Neural progenitor cell (in vitro differentiated cells): ENCODE measurements at places on chromosomes 13 and 19.
A peak's percentile ranks its signal among the peaks of the same experiment; 100 is the strongest.

DNA sequence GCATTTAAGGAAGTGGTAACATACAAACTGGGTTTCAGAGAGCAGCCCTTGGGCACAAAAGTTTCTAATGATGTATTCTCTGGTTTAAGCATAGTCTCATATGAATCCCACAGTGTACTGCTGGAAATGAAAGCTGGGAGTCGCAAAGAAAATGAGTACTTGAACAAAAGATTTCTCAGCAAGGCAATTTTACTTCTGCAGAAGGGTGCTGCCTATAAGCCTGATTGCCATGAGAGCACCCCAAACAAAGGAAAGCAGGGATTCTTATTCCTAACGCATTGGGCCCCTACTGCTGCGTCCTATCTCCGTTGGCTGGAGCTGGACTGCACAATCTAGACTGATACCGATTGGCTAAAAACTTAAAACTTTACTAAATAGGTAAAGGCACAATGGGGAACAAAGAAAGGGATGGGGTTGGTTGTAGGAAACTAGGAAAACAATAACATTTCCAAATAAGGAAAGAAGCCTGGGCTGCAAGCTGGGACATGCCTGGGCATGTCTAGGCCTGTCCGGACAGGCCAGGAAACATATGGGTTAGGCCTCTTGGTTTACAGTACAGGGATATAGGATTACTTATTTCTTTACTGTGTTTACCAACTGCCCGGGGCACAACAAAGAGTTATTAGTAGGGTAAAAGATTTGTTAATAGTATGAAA, 27.4 kb upstream of the VN1R4 start:
- peak; percentile 29 for DNase-seq

- DNase-seq, result no peak
These were observed 2.6 kb upstream of the ZNF486 start for GRCh38 chr19:20164456-20164855.

- no peak for DNase-seq
These were observed 1073.4 kb downstream of the EFNB2 start for GRCh38 chr13:105462098-105462497.

GRCh38 chr13:24900507-24900906, 136.5 kb downstream of the RNF17 start:
- no peak for DNase-seq

DNA sequence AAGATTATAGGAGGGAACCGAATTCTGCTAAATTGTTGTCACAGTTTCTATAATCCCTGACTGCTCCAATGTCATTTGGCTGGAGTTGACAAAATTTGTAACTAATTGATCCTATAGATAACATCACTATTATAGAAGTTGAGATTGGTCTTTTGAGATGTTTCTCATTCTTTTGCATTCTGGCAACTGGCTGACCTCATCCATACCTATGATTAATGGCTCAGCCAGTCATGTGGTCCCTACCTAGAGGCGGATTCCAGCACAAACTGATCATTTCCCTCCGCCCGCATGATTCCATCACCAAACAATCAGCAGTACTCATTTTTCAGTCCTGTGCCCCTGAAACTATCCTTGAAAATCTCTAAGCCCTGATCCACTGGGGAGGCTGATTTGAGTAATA, 4.2 kb downstream of the PSG2 start:
- no peak for DNase-seq

DNA sequence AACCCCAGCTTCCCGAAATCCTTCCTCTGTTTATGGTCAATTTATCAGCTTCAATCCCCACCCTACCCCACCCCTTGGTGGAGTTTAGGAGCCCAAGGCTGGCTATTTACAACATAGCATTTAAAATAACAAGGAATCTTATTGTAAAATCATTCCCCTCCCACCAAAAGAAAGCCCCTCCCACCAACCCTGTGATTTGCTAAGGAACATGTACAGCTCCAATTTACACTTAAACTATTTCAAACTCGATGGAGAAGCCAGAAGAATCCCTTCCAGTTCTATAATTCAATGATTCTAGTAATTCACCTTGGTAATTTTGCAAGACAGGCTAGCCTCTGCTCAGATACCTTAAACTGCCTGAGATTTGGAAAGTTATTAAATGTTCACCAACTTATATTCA, 3.0 kb downstream of the LATS2 start:
- DNase-seq, result no peak

GRCh38 chr19:41862445-41862986, 2.5 kb downstream of the RPS19 start:
- DNase-seq, result no peak
